Esophagus squamous epithelium (tissue), 5 donors: ENCODE measurements at places on chromosomes 6 and 20.
A peak's percentile ranks its signal among the peaks of the same experiment; 100 is the strongest.

GRCh38 chr20:17642404-17643269 lies 39.4 kb downstream of the RRBP1 start:
- H3K4me1 ChIP-seq = no peaks in the 10 kb centered on the region
- no peaks in the 10 kb centered on the region for H3K27me3 ChIP-seq
- no peak for DNase-seq
- H3K27ac ChIP-seq = no peak overlapping the region
- no peak overlapping the region for H3K4me3 ChIP-seq
- H3K36me3 ChIP-seq = peaks cover 61% of the 10 kb centered on the region

DNA sequence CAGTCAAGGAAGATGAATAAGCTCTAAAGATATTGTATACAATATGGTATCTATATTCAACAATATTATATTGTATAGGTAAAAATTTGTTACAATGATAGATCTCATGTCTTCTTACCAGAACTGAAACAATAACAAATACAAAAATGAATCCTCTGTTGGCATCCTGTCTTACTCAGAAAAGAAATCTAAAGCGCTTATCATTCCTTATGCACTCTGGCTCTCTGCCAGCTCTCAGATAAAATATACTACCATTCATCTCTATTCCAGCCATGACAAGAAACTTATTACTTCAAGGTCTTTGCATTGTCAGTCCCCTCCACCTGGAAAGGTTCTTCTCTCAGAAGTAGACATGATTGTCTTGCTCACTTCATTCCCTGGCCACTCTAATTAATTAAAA lies 138.6 kb downstream of the THEMIS start:
- no peaks in the 10 kb centered on the region for H3K36me3 ChIP-seq
- H3K4me1 ChIP-seq = no peaks in the 10 kb centered on the region
- no peak overlapping the region for H3K4me3 ChIP-seq
- DNase-seq = no peak
- H3K27me3 ChIP-seq = no peaks in the 10 kb centered on the region

GRCh38 chr20:51759769-51760510 lies 8.2 kb downstream of the ATP9A start:
- no peaks in the 10 kb centered on the region for H3K27me3 ChIP-seq
- DNase-seq = no peak
- H3K4me3 ChIP-seq = no peak overlapping the region
- H3K4me1 ChIP-seq = peaks cover 38% of the 10 kb centered on the region

GRCh38 chr6:83151114-83151513 lies 42.0 kb downstream of the PGM3 start:
- no peaks in the 10 kb centered on the region for H3K27me3 ChIP-seq
- H3K27ac ChIP-seq = no peak overlapping the region
- no peak overlapping the region for H3K4me3 ChIP-seq
- DNase-seq = no peak

GRCh38 chr6:17381424-17382147 lies 11.8 kb upstream of the CAP2 start:
- H3K4me3 ChIP-seq = no peak overlapping the region
- no peaks in the 10 kb centered on the region for H3K36me3 ChIP-seq
- DNase-seq = no peak
- no peak overlapping the region for H3K27ac ChIP-seq

DNA sequence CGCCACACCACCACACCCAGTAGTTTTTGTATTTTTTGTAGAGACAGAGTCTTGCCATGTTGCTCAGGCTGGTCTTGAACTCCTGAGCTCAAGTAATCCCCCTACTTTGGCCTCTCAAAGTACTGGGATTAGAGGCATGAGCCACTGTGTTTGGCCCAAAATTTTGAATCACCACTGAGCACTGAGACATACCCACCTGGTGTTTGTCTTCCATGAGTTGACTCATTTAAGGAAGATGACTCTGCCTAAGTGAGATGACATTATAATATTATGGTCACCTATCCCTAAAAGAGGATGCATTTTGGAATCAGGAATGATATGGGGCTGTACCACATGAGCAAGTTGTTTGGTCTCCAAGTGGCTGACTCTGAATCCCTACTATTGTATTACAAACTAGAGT lies 54.6 kb upstream of the RNF217 start:
- DNase-seq = no peak
- no peaks in the 10 kb centered on the region for H3K4me1 ChIP-seq
- H3K36me3 ChIP-seq = no peaks in the 10 kb centered on the region

DNA sequence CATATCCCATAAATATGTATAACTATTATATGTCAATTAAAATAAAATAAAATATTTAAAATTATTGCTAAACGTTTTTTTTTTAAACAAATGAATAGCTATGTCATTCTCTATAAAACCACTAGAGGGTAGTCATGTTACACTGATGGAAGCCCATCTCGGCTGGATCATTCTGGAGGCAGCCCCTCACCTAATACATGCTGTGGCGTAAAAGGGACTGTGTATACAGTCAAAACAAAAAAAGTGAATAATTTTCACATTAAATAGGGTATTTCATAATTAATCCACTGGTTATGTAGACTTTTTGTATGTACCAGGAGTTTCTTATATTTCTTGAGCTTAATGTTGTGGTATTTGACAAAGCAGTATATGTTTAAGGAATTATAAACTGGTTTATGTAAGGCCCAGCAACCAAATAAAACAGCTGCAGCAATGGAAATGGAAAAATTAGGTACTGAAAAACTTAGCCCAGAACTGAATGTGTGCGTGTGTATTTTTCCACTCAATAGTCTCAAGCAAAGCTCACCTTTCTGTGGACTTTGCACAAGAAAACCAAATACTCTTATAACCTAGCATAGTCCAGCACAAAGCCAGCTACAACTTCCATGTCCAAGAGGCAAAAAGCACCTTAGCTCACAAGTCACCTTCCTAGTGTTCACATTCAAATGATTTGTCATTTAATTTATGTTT lies 81.7 kb downstream of the COL9A1 start:
- no peaks in the 10 kb centered on the region for H3K36me3 ChIP-seq
- no peak for DNase-seq
- H3K27me3 ChIP-seq = peaks cover 3% of the 10 kb centered on the region
- H3K4me3 ChIP-seq = no peak overlapping the region
- H3K4me1 ChIP-seq = no peaks in the 10 kb centered on the region

GRCh38 chr6:86192123-86192522 lies 549.4 kb upstream of the SYNCRIP start:
- DNase-seq = no peak
- no peaks in the 10 kb centered on the region for H3K4me1 ChIP-seq
- H3K36me3 ChIP-seq = no peaks in the 10 kb centered on the region
- H3K4me3 ChIP-seq = no peak overlapping the region
- H3K27me3 ChIP-seq = no peaks in the 10 kb centered on the region
- H3K27ac ChIP-seq = no peak overlapping the region

DNA sequence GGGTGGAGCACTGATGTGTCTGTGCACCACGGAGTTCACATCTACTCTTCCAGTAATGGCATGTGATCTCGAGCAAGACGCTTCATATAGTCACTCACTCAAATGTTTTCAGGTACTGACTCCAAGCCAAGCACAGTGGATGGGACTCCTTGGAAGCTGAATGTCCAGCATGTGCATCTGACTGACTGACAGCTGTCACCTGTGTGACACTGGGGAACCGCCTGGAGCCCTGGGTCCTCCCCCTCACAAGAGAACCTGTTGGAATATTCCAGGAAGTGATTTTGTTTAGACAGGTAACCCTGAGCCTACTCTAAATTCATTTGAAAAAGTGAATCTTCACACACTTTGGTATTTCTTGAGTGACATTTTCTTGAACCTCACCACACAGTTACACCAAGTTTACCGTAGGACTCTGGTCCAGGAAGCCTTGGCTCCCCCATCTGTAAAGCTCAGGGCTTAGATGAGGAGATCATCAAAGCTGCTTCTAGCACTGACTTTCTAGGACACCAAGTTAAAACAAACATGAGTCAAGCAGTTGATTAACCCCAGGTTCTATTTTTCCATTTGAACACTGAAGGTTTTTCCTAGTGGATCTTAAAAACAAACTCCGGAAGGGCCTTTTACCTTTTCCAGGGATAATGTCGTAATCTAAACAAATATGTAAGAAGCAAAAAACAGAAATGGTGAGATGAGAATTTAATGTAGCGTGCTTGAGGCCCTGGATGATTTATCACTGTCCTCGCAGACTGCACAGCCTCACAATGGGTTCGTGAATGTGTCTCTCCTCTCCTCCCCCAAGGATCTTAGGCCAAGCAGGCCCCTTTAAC lies 50.1 kb downstream of the EDN3 start:
- no peak overlapping the region for H3K27ac ChIP-seq
- DNase-seq = no peak
- H3K4me1 ChIP-seq = no peaks in the 10 kb centered on the region
- H3K36me3 ChIP-seq = no peaks in the 10 kb centered on the region
- H3K27me3 ChIP-seq = no peaks in the 10 kb centered on the region

GRCh38 chr6:24080711-24081110 lies 45.3 kb upstream of the NRSN1 start:
- no peak overlapping the region for H3K27ac ChIP-seq
- no peaks in the 10 kb centered on the region for H3K4me1 ChIP-seq
- DNase-seq = no peak
- no peaks in the 10 kb centered on the region for H3K36me3 ChIP-seq
- H3K4me3 ChIP-seq = no peak overlapping the region
- H3K27me3 ChIP-seq = no peaks in the 10 kb centered on the region

DNA sequence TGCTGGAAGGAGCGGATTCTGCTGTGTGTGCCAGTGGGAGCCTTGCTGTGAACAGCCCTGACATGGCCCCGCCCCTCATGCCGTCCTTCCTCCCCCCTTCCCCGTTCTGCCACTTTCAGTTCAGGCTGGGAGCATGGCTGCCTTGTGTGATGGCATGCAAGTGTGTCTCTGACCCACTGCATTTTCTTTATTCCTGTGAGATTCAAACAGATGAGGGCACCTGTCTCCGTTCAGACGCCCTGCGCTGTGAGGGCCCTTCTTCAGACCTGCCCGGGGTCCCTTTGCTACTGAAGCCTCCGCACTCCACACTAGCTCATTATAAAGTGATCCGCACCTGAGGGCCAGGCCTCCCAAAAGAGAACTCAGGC lies 88.3 kb downstream of the TAF4 start:
- no peak overlapping the region for H3K27ac ChIP-seq
- H3K4me3 ChIP-seq = no peak overlapping the region
- H3K36me3 ChIP-seq = peaks cover 10% of the 10 kb centered on the region

DNA sequence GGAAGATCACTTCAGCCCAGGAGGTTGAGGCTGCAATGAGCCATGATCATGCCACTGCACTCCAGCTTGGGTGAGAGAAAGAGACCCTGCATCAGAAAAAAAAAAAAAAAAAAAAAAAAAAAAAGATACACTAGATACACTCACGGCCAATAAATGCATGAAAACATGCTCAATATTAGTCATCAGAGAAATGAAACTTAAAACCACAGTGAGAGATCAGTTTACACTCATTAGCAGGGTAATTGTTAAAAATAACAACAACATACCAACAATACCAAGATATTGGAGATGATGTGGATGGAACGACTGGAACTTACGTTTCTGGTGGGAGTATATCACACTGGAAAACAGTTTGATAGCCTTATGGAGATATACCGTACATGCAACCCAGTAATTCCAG lies 29.9 kb downstream of the HS3ST5 start:
- DNase-seq = no peak
- no peak overlapping the region for H3K27ac ChIP-seq
- H3K27me3 ChIP-seq = no peaks in the 10 kb centered on the region
- no peaks in the 10 kb centered on the region for H3K4me1 ChIP-seq

GRCh38 chr6:6331393-6331792 lies 10.9 kb upstream of the F13A1 start:
- no peak for DNase-seq
- H3K27me3 ChIP-seq = peaks cover 3% of the 10 kb centered on the region
- peak overlapping the region; percentile 47 for H3K27ac ChIP-seq
- no peaks in the 10 kb centered on the region for H3K36me3 ChIP-seq
- H3K4me1 ChIP-seq = no peaks in the 10 kb centered on the region

GRCh38 chr20:58571356-58571692 lies 56.1 kb upstream of the APCDD1L start:
- H3K27ac ChIP-seq = no peak overlapping the region
- no peak overlapping the region for H3K4me3 ChIP-seq
- H3K27me3 ChIP-seq = no peaks in the 10 kb centered on the region
- peaks cover 11% of the 10 kb centered on the region for H3K4me1 ChIP-seq

DNA sequence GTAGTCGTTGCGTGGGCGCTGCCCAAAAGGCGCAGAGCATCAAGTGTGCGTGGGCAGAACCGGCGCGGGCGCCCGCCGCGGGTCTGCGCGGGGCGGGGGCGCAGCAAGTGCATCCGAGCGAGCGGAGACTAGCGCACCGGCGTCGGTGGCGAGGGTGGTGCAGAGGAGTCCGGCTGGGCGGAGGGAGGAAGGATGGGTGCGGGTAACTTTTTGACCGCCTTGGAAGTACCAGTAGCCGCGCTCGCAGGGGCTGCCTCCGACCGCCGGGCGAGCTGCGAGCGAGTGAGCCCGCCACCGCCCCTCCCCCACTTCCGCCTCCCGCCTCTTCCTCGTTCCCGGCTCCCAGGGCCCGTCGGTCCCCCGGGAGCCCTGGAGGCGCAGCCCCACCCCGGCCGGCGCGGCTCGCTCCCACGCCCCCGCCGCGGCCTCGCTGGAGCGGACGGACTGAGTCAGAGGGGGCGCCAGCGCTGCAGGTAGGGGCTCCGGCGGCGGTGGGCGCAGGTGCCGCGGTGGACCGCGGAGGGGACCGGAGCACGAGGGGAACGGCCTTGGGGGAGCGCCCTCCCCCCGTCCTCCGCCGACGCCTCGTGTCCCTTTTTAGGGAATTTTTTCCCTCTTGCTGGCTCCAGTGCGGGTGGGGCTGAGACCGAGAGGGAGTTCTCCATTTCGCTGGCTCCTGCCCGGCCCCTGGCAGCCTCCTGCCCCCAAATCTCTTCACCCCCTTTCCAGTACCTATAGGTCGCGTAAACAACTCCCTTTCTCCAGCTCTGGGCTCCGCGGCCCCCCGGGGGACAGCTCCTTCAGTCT lies 1.6 kb upstream of the DBNDD2 start:
- H3K27me3 ChIP-seq = no peaks in the 10 kb centered on the region
- DNase-seq = no peak
- H3K27ac ChIP-seq = peak overlapping the region; percentile 92
- peaks cover 33% of the 10 kb centered on the region for H3K36me3 ChIP-seq

GRCh38 chr6:127342296-127342945 lies 988 bp downstream of the ECHDC1 start:
- peaks cover 26% of the 10 kb centered on the region for H3K4me1 ChIP-seq
- peak overlapping the region; percentile 90 for H3K27ac ChIP-seq
- H3K36me3 ChIP-seq = no peaks in the 10 kb centered on the region
- no peak for DNase-seq
- H3K4me3 ChIP-seq = peak overlapping the region; percentile 60
- no peaks in the 10 kb centered on the region for H3K27me3 ChIP-seq

DNA sequence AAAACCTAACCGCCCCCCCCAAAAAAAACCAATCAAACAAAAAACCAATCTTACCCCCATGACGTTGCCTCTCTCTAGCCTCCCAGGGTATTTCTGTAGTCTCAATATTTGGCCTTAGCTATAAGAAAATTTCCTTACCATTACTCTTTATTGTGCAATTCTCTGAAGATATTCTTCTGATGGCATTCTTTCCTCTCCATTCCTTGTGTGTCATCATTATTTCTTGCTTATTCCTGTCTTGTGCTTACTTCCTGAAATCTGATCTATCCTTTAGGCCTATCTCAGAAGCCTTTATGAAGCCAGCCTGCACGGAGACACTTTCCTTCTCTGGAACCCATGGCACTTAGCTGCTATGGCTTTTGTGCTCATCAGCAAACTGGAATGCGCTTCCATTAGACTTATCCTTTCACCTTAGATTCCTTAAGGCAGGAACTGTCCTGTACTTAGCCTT lies 65.9 kb upstream of the DDR1 start:
- no peak for DNase-seq
- H3K27ac ChIP-seq = peak overlapping the region; percentile 83
- peaks cover 43% of the 10 kb centered on the region for H3K4me1 ChIP-seq

- no peak overlapping the region for H3K27ac ChIP-seq
- no peak overlapping the region for H3K4me3 ChIP-seq
- no peaks in the 10 kb centered on the region for H3K36me3 ChIP-seq
- no peaks in the 10 kb centered on the region for H3K27me3 ChIP-seq
Observed at GRCh38 chr6:20952699-20953474, 418.6 kb downstream of the CDKAL1 start.
